Left renal cortex interstitium (tissue), 4 donors: ENCODE measurements at places on chromosomes 7 and 10.

GRCh38 chr7:111224354-111225231 lies 133.7 kb downstream of the LRRN3 start:
- DNase-seq: no peak

GRCh38 chr10:101956898-101957297 lies 99.1 kb downstream of the ARMH3 start:
- DNase-seq: no peak

GRCh38 chr7:108127461-108127860 lies 2.7 kb downstream of the LAMB4 start:
- DNase-seq: no peak

GRCh38 chr7:35777121-35777520 lies 23.7 kb upstream of the SEPTIN7 start:
- DNase-seq: no peak

DNA sequence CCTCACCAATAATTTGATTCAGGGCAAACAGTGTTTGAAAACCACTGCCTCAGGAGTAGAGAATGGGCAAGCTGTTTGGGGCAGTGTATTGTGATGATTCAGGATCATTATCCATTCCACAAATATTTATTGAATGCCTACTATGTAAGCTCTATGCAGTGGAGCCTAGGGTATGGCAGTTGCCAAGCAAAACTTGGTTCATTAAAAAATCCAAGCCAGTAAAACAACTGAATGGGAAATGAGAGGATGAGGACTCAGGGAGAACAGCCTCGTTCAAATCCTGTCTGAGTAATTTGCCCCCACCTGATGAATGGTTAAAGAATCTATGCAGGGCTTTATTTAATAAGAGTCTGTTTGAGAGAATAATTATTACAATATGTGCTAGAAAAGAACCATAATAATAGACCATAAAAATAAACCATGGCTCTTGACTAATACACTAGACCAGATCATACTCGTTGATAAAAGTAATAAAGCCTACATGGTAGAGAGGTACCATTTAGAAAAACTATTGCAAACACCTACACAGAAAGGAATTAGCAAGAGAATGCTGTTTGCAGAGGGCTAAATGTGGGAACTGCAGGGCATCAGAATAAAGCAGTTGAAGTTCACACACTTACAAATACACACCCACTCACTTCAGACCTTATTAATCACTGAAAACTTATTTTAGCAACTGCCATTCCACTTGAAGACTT lies 71.7 kb downstream of the CREB5 start:
- no peak for DNase-seq

- DNase-seq: no peak
These were observed 593 bp upstream of the CUX1 start for GRCh38 chr7:101816595-101817470.

- no peak for DNase-seq
These were observed 94.2 kb upstream of the CXCL12 start for GRCh38 chr10:44478876-44479705.
